Activated gamma-delta T cell treated with anti-CD3 and anti-CD28 coated beads, Interleukin-2, amount 50 U/mL, for 16 hours (primary cell): ENCODE measurements at places on chromosomes 4 and X.
A peak's percentile ranks its signal among the peaks of the same experiment; 100 is the strongest.

GRCh38 chr4:37604461-37604860, 81.7 kb downstream of the RELL1 start:
- DNase-seq: no peak

- DNase-seq: no peak
Measured at GRCh38 chr4:151908734-151909497, 148.1 kb upstream of the GATB start.

DNA sequence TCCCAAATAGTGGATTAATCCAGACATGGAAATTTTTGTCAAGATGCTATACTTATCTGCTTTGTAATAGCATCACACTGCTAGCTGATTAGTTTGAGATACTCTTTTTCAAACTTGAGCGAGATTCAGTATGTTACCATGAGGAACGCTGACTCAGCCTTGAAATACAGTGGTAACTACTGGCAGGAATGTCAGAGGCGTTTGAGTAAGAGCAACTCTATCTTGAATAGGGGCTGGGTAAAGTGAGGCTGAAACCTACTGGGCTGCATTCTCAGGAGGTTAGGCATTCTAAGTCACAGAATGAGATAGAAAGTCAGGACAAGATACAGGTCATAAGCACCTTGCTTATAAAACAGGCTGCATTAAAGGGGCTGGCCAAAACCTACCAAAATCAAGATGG, 2519.6 kb downstream of the ARAP2 start:
- DNase-seq: no peak

DNA sequence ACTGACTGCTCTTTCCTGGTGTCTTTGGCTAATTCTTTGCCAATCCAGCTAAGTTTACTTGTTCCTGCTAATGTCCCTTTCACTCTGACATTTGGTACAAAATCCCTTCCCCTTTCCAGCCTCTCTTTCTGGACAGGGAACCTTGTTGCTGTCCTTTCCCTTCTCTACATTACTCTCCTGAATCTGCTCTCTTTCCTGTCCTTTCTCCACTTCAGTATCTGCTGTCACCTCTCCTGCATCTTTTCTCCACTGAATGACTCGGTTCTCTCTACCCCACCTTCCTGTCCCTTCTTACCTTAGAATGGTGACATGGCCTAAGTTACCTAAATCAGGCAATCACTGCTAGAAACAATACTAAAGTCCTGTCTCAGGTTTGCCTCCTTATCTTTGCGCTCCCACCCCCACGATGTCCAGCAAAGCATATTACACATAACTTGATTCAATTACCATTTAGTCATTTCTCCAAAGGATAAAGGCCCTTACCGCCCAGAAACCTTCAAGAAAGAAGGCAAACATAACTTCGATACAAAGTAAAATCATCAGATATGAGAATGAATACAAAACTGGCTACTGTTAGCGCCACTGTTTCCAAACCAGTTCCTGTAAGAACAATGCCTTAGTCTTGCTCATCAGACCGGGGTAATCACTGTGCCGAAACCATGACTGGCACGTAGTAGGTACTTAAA, 890 bp downstream of the BOD1L1 start:
- no peak for DNase-seq

- no peak for DNase-seq
Measured at GRCh38 chrX:131987252-131987651, 35.9 kb upstream of the STK26 start.

DNA sequence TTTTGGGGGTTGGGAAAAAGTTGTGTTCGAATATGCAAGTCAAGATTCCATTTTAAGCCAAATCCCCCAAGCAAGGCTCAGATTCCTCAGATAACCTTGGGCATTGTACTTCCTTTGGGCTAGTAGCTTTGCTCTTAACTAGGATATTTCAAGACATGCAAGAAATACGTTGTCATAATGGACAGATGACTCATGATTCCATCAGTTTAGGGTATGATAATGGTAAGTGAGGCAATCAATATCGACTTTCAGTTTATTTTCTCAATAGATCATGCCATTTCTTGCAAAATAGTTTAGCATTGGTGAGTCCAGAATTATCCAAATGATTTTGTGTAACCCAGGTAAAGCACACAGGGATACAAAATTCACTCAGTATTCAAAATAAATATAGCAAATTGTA, 25.4 kb downstream of the CFAP299 start:
- DNase-seq: no peak

- DNase-seq: no peak
Measured at GRCh38 chrX:633985-634958, 3.7 kb downstream of the SHOX start.

DNA sequence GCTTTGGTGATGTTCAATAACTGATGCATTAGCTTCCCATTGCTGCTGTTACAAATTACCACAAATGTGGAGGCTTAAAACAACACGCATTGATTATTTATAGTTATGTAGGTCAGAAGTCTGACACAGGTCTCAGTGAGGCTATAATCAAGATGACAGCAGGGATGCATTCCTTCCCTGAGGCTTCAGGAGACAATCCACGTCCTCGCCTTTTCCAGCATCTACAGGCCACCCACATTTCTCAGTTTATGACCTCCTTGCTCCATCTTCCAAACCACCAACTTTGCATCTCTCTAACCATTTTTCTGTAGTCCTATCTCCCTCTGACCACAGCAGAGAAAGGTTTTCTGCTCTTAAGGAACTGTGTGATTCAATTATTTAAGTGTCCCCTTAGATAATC, 92.5 kb downstream of the GASK1B start:
- DNase-seq: no peak

- DNase-seq: no peak
Measured at GRCh38 chrX:103101299-103102042, 8.5 kb upstream of the NXF3 start.

GRCh38 chrX:125382148-125382628, 62.5 kb downstream of the TEX13C start:
- DNase-seq: no peak

DNA sequence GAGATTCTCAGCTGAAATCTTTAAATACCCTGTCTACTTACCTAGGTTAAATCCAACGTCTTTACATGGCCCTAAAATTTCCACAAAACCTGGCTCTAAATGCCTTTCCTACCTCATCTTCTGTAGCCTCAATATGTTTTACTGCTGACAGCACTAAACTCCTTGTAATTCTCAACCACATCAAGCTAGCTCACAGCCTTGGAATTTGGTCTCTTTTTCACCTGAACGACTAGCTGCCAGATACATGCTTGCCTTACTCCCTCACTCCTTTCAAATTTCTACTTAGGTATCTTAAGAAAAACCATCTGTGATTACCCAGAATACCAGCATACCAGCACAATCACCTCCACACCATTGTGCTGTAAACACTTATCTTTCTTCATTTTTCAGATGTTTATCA, 635.6 kb upstream of the PCDH10 start:
- no peak for DNase-seq

GRCh38 chrX:17374619-17375366, at the start of gene NHS:
Gene NHS (plus strand): TSS chrX:17375200. CDS start chrX:17375758, 558 bp downstream.
- DNase-seq: no peak

GRCh38 chr4:11011249-11011648, 326.7 kb upstream of the CLNK start:
- DNase-seq: no peak

DNA sequence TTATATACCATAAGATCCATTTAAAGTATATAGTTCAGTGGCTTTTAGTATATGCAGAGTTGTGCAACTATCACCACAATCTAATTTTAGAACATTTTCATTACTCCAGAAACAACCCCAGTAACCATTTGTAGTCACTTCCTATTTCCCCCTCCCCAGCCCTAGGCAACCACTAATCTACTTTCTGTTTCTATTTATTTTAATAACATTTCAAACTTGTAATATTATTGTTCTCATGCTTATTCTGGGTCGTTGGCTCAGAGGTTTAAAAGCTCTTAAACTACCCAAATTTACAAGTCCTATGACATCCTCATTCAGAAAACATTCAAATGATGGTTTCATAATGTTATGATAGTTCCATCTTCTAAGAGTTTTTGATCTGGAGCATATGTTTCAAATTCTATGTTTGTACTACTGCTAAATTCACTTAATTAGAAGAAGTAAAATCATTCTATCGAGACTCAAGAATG, 18.4 kb downstream of the XIAP start:
- DNase-seq: no peak

DNA sequence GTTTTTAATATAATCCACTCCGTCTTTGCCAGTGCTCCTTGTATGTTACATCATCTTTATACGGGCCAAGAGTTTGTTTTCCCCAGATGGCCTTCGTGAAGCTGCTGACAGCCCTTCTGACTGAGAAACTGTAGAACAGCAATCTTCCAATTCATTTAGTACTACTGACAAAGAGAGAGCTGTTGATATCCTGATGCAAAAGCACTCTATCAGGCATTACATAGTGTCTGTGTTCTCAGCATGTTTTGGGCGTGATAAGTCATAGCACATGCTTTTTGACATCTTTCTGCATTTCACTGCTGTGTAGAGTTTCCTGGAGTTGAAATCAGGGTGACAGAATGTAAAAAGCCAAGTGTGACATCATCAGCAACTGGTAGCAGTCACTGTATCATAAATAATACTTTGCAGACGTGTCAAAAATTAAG, 746.3 kb upstream of the FAM241A start:
- DNase-seq: no peak

- DNase-seq: no peak
Measured at GRCh38 chr4:140057701-140058100, 96.3 kb downstream of the MAML3 start.

GRCh38 chr4:135840781-135841180, 1639.2 kb upstream of the PABPC4L start:
- DNase-seq: no peak

DNA sequence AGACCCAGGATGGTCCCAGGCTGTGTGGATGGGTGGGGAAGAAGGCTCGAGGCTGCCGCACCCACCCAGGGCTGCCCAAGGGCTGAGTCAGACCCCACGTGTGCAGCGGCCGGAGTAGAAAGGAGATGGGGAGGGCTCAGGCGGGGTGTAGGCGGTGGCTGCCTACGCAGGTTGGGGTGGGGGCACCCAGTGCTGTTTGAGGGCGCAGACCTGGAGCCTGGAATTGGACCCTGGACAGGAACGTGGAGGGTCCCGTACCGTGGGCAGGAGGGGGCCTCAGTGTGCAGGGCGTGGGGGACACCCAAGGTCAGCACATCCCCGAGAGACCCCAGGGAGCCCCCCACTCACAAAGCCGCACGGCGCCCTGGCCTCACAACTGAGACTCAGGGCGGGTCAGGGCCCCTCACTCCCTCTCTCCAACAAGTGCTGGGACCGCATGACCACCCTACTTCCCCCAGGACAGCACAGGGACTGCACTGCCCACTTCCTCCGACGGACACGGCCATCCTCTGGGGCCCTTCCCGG, 79.9 kb downstream of the FAM53A start:
- no peak for DNase-seq

DNA sequence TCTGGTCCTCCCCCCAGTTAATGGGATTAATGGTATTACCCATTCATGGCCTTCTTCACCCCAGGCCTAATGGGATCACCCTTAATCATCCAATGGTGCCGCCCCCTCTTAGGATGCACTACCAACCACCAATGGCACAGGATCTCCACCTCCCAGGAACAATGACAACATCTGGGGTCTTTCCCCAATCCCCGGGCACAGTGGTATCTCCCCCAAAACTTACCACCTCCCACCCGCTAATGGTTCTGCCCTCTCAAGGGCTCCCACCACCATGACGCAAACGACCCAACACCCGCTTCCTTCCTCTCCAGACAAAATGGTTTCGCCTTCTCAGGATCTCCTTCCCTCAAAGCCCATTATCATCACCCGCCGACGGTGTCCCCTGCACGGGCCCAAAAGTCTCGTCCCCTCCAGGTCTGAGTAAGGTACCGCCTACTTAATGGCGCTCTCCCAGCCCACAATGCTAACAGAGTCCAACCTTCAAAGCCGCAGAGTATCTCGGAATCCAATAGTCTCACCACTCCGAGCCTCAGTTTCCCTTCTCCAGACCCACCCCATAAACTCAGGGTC, 458 bp downstream of the GRIPAP1 start:
- peak; percentile 21 for DNase-seq

GRCh38 chr4:37748485-37748884, 62.3 kb upstream of the RELL1 start:
- DNase-seq: no peak

GRCh38 chr4:41015016-41015675, 199.2 kb downstream of the APBB2 start:
- no peak for DNase-seq

GRCh38 chrX:114073926-114074325, 510.0 kb upstream of the HTR2C start:
- no peak for DNase-seq

GRCh38 chr4:183831026-183831446, 74.1 kb upstream of the STOX2 start:
- DNase-seq: no peak

- DNase-seq: no peak
Measured at GRCh38 chr4:7904952-7905915, 34.4 kb downstream of the AFAP1 start.

DNA sequence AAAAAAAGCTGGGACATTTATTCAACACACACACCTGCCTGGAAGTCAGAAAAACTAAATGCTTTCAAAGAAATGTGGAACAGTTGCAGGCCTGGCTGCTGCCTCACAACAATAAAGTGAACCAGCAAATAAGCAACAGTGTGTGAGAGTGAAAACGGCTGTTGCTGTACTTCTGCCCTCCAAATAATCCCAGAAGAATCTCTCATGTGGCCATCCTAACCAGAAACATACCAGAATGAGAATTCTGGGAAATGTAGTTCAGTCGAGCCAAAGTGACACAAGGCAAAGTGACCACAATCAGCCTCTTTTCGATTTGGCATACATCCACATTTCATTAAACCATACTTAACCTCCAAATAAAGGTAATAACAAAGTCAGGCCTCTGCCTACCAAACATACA, 204.5 kb downstream of the SLC7A11 start:
- DNase-seq: no peak

GRCh38 chr4:88352062-88352740, 26.5 kb upstream of the HERC6 start:
- no peak for DNase-seq

GRCh38 chrX:140342410-140342809, 162.5 kb downstream of the SOX3 start:
- no peak for DNase-seq

DNA sequence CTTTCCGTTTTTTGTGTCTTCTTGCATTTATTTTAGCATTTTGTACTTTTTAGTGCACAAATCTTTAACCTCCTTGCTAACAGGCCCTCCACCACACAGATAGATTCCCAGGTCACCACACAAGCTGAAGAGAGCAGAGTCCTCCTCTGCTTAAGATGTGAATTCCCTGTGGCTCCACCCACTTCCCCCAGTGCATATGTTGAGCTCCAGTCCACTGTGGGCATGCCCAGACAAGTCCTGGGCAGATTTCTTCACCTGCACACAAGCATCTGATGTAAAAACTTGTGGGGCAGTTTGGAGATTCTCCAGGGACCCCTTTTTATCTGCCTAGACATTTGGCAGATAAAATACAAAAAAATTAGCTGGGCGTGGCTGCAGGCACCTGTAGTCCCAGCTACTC, 19.8 kb upstream of the PASD1 start:
- DNase-seq: no peak

- no peak for DNase-seq
Measured at GRCh38 chr4:169582203-169582602, 30.2 kb downstream of the NEK1 start.

- DNase-seq: no peak
Measured at GRCh38 chr4:22179124-22179874, 230.7 kb upstream of the KCNIP4 start.

GRCh38 chr4:3747581-3747904, 18.6 kb upstream of the ADRA2C start:
- no peak for DNase-seq

- no peak for DNase-seq
Measured at GRCh38 chrX:30831082-30831481, 58.0 kb downstream of the TAB3 start.
